ENCODE measurements at places on chromosomes 3 and 15.

DNA sequence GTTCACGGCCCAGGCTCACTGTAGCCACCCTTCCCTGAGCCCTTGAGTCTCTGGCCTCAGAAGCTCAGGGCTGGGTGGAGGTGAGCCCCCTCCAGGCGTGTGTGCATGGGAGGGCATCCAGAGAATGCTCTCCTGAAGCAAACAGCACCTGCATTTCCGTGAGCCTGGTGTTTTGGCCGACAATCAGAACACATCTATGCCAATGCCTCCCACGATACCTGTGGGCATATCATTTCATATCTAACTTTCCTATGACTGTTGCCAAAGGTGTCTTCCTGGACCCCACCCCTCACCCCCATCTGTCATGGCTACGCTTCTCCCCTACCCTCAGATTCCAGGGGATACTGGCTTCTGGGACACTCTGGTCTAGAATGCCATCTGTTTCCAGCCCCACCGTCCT, 53.3 kb upstream of the RAB6B start:
- no peak for DNase-seq

DNA sequence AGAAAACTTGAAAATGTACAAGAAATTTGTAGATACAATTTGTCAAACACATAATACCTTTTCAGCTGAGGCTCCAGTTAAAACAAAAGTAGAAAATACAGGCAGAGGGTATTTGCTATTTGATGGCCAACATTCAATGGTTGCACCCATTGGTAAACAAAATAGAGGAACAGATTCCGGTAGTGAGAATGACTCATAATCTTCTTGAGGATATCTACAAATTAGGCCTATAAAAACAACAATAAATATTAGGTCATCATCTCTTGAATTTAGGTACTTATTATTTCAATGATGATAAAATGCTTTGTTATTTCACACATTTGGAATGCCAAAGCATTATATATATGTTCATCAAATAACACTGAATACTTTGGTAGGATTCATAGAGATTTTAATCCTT, 53.4 kb downstream of the DENND4A start:
- DNase-seq: peak; percentile 50

DNA sequence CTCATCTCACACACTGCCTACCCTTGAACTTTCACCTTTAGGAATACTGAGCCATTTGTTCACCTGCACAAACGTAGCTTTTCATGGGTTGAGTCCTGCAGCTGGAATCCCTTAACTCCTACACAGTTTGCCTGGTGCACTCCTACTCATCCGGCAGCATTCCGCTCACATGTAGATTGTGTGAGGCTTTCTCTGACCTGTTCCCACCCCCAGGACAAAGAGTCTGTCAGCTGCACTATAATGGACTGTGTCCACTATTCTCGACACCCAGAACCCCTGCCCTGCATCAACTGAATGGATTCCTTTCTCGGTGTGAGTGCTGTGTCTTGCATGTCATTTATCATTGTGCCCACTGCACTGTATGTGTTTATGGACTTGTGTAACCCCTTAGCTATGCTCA, 54.9 kb downstream of the EPHB3 start:
- DNase-seq: no peak

- peak; percentile 26 for DNase-seq
These were observed 158.0 kb downstream of the RAB11A start for GRCh38 chr15:66027268-66027805.

- no peak for DNase-seq
These were observed 318.1 kb upstream of the MCTP2 start for GRCh38 chr15:93913310-93913709.

GRCh38 chr15:83961311-83961710, 274.3 kb upstream of the GOLGA6L4 start:
- no peak for DNase-seq

- peak; percentile 18 for DNase-seq
These were observed 250.3 kb downstream of the POLQ start for GRCh38 chr3:121295452-121295851.

DNA sequence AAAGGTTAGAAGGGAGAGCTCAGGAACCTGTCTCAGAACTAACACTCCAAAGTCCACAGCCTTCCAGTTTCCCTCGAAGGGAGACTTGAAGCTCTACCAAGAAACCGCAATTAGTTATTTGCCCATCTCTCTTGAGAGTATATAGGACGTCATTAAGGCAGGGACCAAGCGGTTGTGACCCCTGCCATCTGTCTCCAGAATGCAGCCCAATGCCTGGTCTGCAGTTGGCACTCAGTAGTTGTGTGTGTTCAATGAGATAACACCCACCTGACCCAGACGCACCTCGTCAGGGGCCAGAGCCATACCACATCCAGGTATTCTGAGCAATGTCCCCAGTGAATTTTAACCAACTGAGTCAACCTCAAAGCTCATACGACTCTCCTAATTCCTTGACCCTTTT, 251.0 kb downstream of the VPS13C start:
- no peak for DNase-seq

DNA sequence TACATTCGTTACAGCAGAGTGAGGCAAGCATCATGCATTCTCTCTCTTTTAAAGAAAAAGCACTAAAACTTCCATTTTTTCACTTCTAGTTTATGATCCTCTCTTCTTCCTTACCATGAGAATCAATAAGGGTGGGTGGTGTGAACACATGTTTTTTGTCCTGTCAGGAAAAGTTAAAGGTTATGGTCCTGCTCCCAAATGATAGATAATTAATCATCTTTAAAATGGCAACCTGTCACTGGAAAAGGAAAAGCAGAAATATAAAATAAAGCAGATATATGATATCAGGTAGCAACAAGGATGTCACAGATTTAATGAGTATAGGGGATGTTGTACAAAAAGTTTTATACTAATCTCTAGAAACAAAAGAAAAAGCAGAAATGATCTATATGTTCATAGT, 56.4 kb upstream of the PHLDB2 start:
- no peak for DNase-seq

DNA sequence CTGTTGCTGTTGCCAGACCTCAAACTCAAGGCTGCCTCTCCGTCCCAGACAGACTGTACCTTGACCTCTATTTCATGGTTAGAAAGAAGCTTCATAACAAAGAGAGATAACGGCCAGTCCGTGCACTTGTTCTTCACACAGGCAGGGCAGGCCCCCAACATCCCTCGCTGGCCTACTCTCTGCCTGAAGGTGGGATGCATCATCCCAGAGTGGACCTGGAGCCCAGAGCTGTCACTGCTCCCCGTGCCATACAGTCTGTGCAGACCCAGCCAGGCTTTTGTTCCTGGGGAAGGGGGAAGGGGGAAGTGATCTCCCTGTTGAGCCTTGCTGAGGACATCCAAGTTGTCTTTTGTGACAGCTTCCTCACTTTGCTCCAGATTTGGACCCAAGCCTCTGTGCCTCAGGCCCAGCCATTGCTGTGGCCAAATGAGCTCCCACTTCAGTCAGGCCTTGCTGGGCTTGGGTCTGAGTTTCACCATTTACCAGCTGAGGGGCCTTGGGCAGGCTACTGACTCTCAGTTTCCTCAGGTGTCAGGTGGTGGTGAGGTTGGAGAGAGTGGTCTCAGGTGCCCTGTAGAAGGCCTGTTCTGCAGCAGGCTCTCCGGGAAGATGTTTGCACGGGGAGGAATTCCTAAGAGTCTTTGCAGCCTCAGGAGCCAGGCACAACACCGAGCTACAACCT, 141.6 kb downstream of the DNAJB8 start:
- DNase-seq: no peak

DNA sequence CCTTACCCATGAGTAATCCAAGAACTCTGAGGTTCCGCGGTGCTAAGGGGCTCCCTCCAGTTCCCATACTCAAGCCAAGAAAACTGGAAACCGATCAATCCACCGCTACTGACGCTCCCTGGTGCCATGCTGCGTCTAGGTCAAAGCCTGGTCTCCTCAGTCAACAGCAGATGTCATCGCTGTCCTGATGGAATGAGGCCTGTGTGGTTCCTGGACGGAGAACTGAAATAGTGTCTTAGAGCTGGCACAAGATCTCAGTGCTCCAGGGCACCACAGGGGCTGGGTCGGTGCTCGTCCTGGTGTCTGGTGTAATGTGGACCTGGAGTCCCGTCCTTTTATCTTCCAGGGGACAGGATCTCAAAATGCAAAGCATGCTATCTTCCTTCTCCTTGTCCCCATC, 373.9 kb upstream of the CFAP20DC start:
- DNase-seq: no peak

- DNase-seq: no peak
These were observed 84.2 kb upstream of the TBL1XR1 start for GRCh38 chr3:177281292-177282118.

GRCh38 chr3:16496408-16497222, 16.9 kb downstream of the RFTN1 start:
- peak; percentile 52 for DNase-seq

- peak; percentile 81 for DNase-seq
These were observed 97.4 kb downstream of the DTWD1 start for GRCh38 chr15:49718234-49718633.

DNA sequence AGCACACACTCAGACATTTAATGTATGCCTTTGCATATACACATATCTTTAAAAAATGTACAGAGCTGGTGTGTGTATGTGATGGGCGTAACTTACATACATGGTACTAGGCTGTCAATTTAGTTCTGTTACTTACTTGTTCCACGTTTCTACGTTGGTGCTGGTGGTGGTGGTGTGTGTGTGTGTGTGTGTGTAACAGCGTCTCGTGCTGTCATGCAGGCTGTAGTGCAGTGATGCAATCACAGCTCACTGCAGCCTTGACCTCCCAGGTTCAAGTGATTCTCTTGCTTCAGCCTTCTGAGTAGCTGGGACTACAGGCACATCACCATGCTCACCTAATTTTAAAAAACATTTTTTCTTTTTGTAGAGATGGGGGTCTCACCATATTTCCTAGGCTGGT, 64.2 kb downstream of the ISG20 start:
- DNase-seq: no peak

DNA sequence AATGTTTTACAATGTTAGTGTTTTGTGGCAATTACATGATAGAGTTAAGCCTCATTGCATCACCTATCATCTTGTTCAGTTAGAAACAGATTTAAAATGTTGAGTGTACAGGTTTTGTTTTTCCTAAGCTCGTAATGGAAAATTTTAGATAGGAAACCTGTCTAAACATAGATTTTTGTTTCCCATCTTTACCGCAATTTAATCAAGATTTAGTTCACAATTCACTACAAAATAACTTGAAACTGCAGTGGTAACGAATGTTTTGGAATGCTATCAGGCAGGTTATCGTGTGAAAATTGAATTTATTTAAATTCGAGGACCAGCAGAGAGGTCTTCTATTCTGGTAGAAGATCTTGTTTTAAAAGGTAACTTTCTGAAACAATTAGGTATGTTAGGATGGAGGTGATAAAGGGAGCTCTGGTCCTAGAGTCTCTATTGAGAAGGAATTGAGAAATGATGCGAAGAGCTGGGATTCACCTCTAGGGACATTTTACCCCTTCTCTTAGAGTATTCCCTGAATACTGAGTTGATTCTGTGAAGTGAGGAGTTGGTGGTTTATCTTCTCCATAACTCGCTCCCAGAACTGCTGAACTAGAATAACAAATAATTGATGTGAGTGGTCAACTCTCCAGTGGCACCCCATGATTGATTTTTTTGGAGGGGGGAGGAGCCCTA, 1.4 kb downstream of the DOCK3 start:
- no peak for DNase-seq

GRCh38 chr15:62066663-62067447, at the start of gene C2CD4A:
Gene C2CD4A, plus strand, starts transcription at chr15:62066977. Its CDS starts 637 bp downstream, at chr15:62067614.
- DNase-seq: peak; percentile 66

- DNase-seq: no peak
These were observed 43.7 kb upstream of the MRPL3 start for GRCh38 chr3:131546441-131546840.

- DNase-seq: no peak
These were observed 8.2 kb downstream of the GRAMD2A start for GRCh38 chr15:72189250-72189902.

- DNase-seq: no peak
These were observed 37.3 kb downstream of the USF3 start for GRCh38 chr3:113659101-113659541.

DNA sequence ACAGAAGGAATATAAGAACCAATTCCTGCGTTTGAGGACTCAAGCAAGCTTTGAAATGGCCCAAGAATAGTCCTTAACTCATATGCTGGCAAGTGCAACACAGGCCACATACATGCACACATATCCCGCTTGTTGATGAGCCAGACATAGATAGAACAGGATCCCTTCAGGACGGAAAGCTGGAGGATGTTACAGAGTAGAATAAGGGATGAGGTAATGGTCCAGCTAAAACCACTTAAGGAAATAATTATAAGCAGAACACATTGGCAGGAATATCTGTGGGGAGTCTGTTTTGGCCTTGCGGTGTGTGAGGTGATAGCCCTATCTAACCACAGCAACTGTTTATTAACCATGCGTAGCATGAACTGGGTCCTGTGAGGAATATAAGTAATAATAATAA, 25.0 kb downstream of the SCG3 start:
- DNase-seq: peak; percentile 18

GRCh38 chr3:22734756-22735155, 468.4 kb upstream of the UBE2E2 start:
- no peak for DNase-seq

DNA sequence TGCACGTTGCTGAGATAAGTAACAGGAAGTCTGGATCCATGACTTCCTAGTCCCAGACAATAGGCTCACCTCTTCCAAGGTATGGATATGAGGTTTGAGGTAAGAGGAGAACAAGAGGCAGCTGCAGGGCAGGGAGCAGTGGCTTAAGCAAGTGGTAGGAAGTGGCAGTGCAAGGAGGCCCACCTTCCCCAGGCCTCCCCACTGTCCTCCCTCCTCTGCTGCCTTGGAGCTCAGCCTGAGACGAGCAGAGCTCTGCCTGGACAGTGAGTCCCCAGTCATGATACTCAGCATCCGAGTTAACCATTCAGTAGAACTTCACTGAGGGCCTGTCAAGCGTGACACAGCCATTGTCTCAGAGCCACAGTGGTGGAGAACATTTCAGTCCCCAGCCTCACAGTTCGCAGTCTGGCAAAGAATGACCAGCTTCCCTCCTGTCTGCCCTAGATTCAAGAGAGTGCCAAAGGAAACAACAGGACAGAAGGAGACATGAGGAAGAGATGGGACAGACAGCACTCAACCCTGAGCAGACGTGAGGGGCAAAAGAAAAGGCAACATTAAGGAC, 41.4 kb upstream of the BOC start:
- no peak for DNase-seq

- no peak for DNase-seq
These were observed 79.8 kb downstream of the RFTN1 start for GRCh38 chr3:16433701-16434151.

- peak; percentile 20 for DNase-seq
These were observed 52.7 kb downstream of the TLE3 start for GRCh38 chr15:70045045-70045444.

All from iris pigment epithelial cell (primary cell).